LHCN-M2 (cell line): ENCODE measurements at places on chromosomes 4 and X. TPM values are rescaled to one million over a fixed set of nuclear protein-coding genes. Genes with fewer than 3 reads are reported as not detected.

DNA sequence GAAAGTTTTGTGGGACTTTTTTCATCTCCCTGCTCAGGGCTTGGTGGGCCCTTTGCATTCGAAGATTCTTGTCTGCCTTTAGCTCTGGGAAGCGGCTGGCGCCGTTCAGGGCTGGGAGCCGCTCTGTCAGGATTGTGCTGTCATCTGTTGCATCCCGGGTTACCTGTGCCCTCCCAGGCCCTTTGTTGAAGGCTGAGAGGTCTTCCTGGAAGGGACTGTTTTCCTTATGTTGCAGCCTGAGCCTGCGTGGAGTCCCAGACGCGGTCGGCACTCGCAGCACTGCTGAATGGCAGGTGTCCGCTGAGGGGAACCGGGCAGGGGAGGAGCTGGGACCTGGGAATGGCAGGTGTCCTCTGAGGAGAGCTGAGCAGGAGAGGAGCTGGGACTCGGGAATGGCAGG is 15.9 kb downstream of the RGS12 start:
- no peak for DNase-seq

C4orf51 gene
- total RNA-seq = not detected in 2 replicates

DNA sequence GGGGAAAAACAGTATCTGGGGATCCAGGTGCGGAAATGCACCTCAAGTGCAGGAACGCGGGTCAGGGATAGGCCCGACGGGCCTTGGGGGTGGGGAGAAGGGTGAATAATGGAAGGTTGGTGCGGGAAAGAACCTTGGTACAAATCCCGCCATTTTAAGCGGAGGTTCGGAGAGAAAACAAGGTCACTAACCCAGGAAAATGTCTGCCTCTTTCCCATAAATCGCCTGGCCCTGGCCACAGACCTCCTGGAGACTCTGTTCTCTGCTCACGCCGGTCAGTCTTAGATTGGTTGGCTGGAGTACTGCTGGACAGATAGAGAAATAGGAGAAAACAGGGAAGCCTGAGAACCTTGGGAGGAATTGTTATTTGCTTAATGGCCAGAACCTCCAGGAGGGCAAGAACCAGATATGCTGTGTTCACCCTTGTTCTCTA is 897 bp upstream of the FBXL5 start:
- peak; percentile 19 for DNase-seq

EGFL6 gene
- not detected in 2 replicates for total RNA-seq

- peak; percentile 90 for DNase-seq
Measured at GRCh38 chrX:38800981-38801845, at the start of gene MID1IP1. TSS of gene MID1IP1 (plus strand) at chrX:38801459. CDS start at chrX:38804947, 3,488 bp downstream.

GRCh38 chr4:182973511-182973911 is 56.3 kb upstream of the DCTD start:
- no peak for DNase-seq

MAGEA4 gene
- total RNA-seq = not detected in 2 replicates

DNA sequence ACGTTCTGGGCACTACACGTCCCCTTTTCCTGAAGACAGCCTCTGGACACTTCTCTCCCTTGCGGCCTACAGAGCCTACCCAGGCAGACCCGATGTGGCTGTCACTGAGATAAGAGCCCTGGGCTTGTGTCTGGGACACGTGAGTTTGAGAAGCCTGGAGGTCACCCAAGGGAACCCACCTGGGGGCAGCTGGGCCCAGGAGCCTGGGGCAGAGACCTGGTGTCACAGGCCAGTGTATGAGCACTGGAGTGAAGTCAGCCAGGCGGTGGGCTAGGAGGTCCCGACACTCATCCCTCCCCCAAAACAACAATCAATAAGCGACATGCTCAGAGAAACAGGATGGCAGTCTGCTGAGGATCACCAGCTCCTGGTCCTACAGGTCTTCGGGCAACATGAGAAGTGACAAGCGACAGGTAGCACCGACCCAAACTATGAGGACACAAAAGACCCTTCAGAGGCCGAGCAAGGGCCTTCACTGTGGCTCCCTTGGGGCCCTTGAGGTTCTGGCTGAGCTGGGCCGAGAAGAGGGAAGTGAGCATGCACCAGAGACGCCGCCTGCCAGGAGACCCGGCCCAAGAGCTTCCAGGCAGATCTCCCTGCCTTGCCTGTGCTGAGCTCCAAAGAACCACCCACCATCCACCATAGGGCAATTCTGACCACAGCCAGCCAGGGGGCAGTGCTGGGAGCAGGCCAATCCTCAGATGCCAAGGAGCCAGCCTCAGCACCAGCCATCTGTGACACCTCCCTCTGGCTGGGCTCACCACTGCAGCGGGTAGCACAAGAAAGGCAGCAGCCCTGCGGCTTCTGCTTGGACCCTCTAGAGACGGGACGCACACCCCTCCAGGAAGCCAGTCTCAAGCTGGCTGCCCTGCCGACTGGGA is 11.0 kb upstream of the DUSP9 start:
- peak; percentile 8 for DNase-seq

DNA sequence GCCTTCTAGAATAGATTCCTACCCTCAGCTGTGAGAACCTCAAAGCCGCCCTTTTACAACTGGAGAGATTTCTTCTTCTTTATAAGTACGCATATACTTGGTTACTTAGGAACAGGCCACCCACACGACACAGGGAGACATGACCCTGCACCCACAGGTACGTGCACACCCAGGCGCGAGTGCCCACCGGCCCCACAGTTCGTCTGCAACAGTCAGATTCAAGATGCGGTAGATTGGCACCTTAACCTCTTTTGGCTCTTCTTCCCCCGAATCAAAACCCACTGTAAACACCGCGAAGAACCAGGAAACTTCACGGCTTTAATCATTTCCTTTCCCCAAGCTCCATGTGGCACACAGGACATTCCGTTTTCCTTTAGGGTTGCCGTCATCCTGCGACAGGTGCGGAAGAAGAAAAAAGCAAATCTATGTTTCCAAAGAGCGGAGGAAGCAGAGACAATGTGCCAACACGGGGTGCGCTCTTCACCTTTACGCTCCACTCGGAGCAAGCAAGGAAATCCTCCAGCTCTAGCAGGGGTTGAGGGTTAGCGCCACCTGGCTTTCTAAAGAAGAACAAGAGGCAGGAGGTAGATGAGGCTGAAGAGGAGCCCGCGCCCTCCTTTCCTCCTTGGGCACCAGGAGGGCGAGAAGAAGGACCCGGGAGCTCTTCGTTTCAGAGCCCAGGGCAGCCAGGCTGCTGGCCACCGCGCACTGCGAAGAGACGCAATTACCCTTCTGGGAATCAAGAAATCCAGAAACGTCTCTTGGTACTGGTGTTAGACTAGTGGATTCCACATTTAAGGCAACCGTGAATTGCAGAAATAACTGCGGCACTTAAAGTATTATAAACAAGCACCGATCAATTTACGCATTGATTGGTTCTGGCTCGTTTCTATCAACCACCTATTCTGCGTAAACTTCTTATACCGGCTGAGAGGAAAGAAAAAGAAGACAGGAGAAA is 35.7 kb downstream of the HAND2 start:
- peak; percentile 71 for DNase-seq

GAB3 gene
- 2.4 and 12.5 TPM in 2 replicates for total RNA-seq

DNA sequence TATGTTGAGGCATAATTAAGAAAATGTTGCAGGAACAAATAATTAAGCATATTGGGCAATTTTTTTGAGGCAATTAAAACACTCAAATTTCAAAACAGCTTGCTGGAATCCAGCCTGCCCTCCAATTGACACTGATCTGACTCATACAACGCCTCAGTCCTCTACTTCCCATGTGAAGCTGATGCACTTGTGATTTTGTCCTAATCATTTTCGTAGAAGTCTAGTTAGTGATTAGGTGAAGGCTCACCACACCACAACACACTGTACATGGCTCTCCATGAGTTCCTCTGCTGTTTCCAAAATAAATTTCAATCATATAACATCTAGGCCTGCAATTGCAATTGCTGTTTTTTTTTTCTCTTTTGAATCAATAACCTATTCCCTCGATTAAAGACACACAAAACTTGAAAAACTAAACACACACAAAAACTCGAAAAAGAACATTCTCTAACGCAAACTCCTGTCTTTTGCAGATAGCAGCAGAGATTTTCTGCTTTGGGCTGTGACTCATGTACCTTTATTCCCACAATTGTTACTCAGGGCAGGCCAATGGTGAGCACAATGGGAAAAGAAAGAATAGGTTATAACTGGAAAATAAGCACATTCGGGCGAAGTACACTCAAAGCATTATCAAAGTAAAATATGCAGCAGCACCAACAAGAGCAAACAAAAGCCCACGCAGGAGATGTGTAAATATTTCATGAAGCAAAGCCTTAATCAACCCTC is 1.7 kb downstream of the GPRIN3 start:
- no peak for DNase-seq

DNA sequence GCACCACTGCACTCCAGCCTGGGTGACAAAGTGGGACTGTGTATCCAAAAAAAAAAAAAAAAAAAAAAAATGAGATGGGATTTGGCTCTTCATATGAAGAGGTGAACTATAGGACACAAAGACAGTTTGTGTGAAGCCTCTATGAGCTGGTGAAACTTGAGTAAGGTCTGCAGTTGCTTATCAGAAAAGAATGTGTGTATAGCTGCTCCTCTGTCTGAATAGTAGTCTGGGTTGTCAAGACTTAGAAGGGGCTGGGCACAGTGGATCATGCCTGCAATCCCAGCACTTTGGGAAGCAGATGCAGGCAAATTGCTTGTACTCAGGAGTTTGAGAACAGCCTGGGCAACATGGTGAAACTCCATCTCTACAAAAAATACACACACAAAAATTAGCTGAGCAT is 82.8 kb downstream of the ARSF start:
- no peak for DNase-seq

DNA sequence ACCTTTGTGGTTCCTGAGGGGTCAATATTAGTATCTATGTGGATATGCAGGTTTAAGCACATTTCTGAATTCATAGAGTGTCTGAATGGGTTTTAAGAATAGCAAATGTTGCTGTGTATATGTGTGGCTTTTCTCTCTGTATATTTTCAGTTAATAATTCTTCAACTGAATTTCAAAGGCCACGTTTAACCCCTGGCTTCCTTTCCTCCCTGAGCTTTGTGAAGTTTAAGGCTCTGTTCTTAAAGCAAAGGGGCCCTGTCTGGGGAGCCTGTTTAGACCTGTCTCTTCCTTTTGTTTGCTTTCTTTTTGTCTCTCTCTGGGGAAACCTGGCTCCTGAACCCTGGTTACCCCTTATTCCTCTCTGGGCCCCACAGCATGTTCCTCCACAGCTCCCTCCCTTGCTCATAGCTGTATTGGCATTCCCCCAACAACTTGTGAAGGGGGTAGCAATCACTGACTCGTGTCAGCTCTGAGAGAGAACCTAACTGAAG is 139.1 kb downstream of the COL4A6 start:
- peak; percentile 35 for DNase-seq

DNA sequence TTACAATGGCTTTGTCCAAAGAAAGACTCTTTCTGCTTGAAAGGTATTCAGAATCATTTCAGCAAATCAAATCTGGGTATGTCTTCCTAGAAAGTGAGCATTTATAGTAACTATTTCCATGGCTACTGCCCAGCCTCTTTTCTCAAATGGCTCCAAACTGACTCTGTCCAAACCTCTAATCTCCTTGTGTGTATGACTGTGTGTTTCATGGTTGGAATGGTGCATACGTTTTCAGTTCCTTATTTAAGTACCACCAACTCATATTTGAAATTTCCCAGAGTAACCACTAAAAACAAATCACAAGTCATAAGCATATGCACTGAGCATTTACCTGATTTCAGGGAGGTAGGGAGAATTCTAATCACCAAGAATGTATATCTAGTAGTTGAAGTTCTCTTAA is 106.0 kb downstream of the TMEM144 start:
- peak; percentile 60 for DNase-seq

DMP1 gene
- not detected in 2 replicates for total RNA-seq

FGD1 gene
- total RNA-seq = 6.4 and 7.1 TPM in 2 replicates

DNA sequence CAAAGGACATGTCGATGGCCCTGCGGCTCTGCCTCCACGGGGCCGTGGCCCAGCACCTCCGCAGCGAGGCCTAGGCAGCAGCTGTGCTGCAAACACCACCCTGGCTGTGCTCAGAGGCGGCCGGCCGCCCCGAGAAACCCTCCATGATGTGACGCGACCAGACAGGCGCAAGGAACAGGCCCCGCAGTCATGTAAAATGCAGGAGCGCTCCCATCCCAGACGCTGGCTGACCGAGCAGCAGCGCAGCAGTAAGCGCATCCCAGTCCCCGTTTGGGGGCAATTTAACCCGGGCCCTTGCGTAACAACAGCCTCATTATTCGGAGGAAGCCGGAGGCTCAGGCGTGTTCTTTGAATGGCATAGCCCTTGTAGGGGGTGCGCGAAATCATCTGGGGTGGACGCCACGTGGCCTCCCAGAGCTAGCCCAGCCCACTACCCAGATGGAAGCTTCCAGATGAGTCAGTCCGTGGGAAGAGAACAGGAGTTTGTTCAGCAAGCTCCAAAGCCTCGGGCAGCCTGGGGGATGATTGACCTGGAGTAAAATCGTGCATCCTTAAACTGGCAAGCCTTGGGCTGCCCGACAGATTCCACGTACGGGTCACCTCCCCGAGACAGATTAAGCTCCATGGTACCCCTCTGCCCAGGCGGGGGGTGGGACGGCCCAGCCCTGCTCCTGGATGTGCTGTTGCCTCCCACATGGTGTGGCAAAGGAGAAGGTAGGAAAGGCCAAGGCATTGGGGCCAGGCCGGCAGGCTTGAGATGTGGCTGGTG is 124.0 kb downstream of the HMX1 start:
- no peak for DNase-seq

- DNase-seq = no peak
Measured at GRCh38 chr4:185472103-185472542, 590 bp upstream of the CCDC110 start.

- DNase-seq = no peak
Measured at GRCh38 chr4:151784706-151785105, 23.9 kb upstream of the GATB start.

DNA sequence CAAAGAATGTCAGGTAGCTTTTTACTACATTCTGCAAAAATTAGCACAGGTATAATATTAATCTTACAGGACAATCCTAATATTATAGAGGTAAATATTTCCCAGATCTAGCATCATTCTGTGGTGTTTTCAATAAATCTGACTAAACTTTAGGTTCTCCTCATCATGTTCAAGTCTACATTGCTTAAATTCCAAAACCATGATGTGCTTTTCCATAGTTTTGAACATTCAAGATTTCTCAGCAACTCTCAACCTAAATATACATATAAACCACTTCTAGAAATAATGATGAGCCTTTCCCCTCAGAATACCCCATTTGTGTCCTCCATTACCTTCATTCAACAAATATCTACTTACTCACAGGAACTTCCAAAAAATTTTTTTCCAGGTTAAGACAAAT is 23.1 kb downstream of the EIF4E start:
- DNase-seq = no peak

CPLX1 gene
- total RNA-seq = not detected in 2 replicates

MAGEA2 gene
- total RNA-seq = not detected in 2 replicates

PRKG2 gene
- total RNA-seq = 0.06 TPM in 2 replicates

GRCh38 chr4:184280591-184281071 is 63.0 kb upstream of the ENPP6 start:
- DNase-seq = no peak

- no peak for DNase-seq
Measured at GRCh38 chr4:40484346-40485090, 145.1 kb downstream of the RBM47 start.

SATL1 gene
- total RNA-seq = not detected in 2 replicates

KLHL34 gene
- total RNA-seq = not detected in 2 replicates

DNA sequence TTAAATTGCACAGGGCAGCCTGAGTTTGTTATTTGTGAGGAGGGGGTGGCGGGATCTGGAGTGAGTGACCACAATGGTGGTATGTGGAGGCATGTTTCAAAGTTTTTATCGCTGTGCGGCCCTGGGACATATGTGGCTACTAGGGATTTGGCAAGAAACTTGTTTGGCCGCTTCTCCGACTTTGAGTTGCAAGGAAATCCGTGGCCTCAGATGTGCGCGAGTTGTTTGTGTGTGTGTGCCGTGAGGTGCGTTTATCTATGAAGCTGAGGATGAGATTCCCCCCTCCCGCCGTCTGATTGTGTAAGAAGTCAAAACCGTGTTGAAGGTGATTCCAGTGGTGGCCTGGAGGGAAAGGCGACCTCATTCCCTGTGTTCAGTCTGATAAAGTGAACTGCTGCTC is 1.4 kb downstream of the JADE3 start:
- no peak for DNase-seq

SSX3 gene
- not detected in 2 replicates for total RNA-seq
